ENCODE measurements at places on chromosomes 1 and 21.

- DNase-seq: no peak
Measured at GRCh38 chr1:207873055-207873890, 37.7 kb downstream of the CD34 start.

DNA sequence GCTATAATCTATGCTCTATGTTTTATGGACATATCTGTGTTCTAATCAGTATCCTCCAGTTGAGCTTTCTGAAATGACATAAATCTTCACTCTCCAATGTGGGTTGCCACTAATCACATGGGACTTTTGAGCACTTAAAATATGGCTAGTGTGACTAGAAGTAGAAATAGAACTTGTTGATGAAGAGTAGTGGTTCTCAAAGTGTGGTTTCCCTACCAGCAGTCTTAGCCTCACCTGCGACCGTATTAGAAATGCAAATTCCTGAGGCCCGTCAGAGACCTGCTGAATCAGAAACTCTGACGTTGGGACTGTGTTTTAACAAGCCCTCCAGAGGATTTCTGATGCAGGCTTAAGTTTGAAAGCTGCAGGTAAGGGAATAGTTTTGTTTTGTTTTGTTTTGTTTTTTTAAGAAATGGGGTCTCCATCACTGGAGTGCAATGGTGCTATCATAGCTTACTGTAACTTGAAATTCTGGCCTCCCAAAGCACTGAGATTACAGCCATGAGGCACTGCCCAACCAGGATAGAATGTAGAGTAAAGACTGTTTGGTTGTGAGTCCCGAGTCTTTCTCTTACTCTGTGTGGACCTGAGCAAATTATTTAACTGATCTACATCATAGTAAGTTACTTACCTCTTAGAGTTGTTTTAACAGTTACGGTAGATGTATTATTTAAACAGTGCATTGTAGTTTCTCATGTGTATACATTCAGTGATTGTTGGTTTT is 21.7 kb downstream of the GLRX2 start:
- no peak for DNase-seq

- no peak for DNase-seq
Measured at GRCh38 chr1:20830378-20830777, 43.3 kb upstream of the HP1BP3 start.

DNA sequence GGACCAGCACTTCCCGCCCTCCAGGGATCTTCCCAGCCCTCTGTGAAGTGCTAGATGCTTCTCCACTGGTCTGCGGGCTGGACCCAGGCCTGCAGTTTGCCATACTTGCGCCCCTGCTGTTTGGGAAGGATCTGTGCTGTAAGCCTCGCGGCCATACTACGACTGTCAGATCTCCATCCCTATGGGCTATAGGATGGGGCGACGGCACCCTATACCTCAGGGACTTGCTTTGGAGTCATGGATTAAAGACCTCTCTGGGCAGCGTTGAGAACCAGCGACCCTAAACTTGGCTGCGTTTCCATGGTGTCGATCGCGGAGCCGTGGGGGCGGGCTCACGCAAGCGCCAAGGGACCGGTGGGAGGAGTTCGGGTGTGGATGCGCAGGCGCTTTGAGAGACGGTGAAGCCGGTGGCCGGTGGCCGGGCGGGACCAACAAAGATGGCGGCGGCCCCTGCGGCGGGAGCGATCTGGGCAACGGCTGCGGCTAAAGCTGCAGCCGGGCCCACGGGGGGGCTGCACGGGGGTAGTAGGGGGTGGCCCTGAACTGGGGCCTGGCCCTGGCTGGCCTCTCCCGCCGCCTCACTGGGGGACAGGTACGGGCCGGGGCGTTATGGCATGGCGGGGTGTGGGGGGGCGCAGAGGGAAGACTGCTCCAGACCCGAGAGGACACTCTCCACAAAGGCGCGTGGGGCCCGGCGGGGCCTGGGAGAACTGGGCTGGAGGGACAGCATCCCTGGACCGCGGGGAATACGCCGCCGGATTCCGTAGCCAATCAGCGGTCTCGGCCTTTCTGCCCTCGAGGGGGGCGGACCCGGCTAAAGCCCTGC is at the start of gene USP21:
Gene USP21, plus strand, starts transcription at position 414 of the 826 bp plus-strand sequence. CDS start 1,141 bp downstream, outside the sequence.
- peak; percentile 90 for DNase-seq

- peak; percentile 63 for DNase-seq
Measured at GRCh38 chr1:203926025-203926540, 64.7 kb downstream of the SNRPE start.

GRCh38 chr1:54596756-54597155 is 26.6 kb downstream of the FAM151A start:
- no peak for DNase-seq

DNA sequence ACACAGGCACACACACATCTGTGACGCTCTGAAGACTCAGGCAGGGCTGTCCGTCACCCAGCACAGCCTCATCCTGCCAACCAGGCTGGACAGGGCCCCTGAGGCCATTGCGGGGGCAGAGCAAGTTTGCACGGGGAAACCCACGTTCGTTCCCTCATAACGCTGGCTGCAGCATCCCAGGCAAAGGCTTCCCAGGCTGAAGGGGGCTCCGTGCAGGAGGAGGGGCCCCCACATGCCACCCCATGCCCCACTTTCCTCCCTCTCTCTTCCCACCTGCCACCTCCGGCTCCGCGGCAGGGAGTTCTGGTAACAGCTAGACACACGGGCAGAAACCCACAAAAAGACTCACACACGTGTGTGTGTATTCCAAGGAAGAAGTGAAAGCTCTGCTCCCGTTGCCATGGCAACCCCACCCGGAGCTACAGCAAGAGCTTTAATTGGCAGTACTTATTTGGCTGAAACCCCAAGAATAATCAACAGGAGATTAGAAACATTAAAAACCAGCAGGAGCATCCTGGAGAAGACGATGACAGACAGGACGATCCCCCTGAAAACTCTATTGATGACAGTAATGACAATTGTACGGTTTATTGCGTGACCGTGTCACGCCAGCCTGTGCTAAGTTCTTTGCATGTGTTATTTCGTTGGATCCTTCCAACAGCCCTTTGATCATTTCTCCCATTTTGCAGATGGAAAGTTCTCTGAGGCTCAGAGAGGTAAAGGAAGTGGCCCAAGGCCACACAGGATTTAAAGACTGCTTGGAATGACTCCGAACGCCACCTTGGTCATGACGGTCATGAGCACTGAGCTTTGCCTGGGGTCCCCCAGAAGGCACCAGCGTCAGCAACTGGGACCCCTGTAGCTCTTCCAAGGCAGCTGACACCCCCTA is 247.1 kb downstream of the NPHP4 start:
- peak; percentile 1 for DNase-seq
